H1 (cell line): ENCODE measurements at places on chromosomes 2 and 18. TPM values are rescaled to one million over a fixed set of nuclear protein-coding genes. Genes with fewer than 3 reads are reported as not detected.

DNA sequence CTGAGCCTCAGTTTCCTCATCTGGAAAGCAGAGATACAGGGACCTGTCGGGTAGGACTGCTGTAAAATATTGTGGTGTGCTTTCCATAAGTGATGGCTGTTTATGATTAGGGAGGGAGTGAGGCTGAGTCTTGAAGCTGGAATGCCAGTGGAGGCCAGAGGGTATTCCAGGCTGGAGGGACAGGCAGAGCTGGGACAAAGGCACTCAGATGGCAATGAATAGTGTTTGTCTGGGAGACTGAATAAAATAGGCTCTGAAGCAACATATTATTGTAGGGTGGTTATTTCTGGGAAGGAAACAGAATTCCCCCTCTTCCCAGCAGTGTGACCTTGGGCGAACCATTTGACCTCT lies 120.7 kb downstream of the INHBB start:
- DNase-seq, result no peak

GRCh38 chr18:58239879-58240278 lies 195.9 kb downstream of the NEDD4L start:
- DNase-seq, result no peak

- no peak for DNase-seq
Measured at GRCh38 chr2:96552315-96553175, 16.0 kb downstream of the ARID5A start.

The KCNS3 gene
- polyA plus RNA-seq, result 23.0 and 28.6 TPM in 2 replicates

The IGFBP5 gene
- 2.2 and 4.4 TPM in 2 replicates for polyA plus RNA-seq

- no peak for DNase-seq
Measured at GRCh38 chr2:175914846-175915245, 87.2 kb downstream of the LNPK start.

DNA sequence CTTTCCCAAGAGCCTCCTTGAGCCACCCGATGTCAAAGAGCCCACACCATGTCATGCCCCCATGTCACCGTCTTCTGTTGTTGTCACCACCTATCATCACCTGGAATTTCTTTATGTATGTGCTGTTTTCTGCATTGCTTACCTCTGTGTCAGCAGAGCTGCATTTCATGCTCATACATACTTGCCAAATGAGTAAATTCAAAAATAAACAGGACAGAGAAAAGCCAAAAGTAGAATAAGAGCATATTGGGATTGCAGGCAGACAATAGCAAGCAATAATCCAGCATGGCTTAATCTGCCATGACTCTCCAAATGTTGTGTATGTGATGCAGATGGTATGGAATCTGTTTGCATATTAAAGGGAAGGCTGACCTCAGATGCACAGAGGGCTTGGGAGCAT lies 15.3 kb upstream of the RGPD4 start:
- DNase-seq, result no peak

DNA sequence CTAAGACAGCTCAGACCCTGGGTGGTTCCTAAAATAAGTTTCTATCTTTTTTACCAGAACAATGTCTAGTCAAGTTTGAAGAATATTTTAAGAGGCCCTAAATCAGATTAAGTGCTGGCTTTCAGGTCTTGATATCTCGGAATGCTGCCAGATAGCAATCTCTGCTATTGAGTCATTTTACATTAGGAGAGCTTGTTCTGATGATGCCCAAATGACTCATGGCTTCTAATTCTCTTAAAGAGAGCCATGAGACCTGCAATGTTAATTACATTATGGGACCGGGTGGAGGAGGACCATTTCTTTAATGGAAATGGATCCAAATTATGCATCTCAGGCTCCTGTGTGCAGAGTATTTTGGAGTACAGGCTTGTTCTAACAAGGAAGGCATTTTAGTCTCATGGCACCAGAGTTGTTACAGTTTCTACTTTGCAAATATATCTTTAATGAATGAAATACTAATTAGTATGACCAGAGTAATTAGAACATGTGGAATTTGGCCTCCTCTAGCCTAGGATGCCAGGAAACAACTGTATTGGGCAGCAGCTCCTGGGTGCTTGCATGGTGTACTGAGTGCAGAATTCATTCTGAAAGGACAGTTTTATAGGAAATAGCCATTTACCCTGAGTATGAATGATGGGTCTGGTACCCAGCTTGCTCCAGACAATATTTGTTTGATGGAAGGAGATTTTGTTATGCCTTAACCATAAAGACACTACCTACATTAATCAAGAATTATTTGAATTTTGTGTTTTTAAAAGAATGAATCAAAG lies 94.0 kb upstream of the SULT1C3 start:
- no peak for DNase-seq

GRCh38 chr2:33107690-33108482 lies 161.1 kb downstream of the LTBP1 start:
- no peak for DNase-seq

The PTPRN gene
- polyA plus RNA-seq, result 8.2 and 17.4 TPM in 2 replicates

DNA sequence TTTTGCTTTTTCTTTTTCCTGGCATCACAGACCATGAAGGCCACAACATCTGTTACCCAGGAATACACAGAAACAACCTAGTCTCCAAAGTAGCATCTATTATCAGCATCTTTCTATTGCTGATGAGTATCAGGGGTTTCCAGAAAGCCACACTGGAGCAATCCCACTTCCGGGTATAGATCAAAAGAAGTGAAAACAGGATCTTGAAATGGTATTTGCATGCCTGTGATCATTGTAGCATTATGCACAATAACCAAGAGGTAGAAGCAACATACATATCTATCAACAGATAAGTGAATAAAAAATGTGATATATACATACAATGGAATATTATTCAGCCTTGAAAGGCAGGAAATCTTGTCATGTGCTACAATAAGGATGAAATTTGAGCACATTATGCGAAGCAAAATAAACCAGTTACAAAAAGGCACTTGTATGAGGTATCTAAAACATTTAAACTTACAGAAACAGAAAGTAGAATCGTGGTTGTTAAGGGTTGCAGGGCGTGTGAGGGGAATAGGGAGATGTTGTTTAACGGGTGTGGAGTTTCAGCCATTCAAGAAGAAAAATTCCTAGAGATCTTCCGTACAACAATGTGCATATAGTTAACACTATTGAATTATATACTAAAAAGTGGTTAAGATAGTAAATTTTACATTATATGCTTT lies 115.1 kb downstream of the KCNE4 start:
- no peak for DNase-seq

The RNF152 gene
- polyA plus RNA-seq, result 1.1 and 1.7 TPM in 2 replicates

- no peak for DNase-seq
Measured at GRCh38 chr2:64716569-64716968, 62.9 kb upstream of the SERTAD2 start.

DNA sequence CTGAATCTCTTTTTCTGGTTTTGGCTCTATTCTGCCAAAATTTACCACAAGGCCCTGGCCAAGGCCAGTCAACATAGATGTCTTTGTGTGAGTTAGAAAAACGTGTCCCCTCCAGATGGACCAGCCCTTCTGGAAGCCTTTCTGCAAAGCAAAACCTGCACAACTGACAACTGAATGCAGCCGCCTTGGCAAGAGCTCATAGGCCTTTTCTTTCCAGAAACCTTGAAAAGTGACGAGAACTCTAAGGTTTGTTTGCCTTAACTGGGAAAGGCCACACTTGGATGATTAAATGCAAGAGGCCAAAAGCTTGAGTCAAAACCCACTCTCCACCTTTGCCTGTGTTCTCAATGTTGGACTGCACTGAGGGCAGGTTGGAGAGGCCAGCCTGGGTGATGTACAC lies 103.9 kb downstream of the COLEC12 start:
- no peak for DNase-seq

DNA sequence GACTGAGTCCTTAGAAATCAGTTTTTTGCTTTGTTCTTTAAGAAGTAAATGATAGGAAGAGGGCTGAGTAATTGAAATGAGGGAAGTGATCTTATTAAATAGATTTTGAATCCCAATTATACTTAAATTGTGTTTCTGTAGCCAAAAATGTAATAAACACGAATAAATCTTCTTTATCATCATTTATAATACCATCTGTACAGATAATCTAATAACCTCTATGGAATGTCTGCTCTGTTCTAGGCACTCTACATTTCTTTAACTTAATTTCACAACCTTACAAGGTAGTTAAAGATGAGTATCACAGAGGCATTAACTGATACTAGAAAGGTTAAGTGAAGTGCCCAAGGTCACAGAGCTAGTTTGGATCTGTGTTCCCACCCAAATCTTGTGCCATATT lies 14.3 kb upstream of the SCN2A start:
- no peak for DNase-seq

- DNase-seq, result no peak
Measured at GRCh38 chr2:236210536-236210935, 42.4 kb upstream of the GBX2 start.

GRCh38 chr18:22342625-22343024 lies 75.1 kb downstream of the CTAGE1 start:
- no peak for DNase-seq

- DNase-seq, result no peak
Measured at GRCh38 chr2:24926602-24927252, 6.7 kb upstream of the ADCY3 start.

GRCh38 chr18:8264861-8265411 lies 344.3 kb upstream of the RAB12 start:
- DNase-seq, result no peak

The ALPP gene
- 0.15 and 0.20 TPM in 2 replicates for polyA plus RNA-seq

- DNase-seq, result no peak
Measured at GRCh38 chr2:96320326-96320725, 4.8 kb upstream of the ITPRIPL1 start.

DNA sequence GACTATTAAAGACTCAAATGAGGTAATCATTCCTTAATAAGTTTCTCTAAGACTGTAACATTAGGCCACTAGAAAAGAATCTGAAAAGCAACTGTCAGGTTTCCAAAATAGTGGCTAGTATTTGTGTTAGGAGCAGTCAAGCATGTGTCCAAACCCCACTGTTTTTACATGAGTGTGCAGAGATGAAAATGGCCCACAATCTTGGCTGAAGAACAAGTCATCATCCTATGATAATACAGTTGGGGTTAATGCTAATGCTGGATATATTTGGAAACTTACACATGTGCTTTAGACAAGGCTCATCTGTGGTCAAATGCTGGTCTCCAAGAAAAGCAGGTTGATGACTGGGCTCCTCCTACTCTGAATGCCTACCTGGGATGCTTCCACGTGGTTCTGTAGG lies 73.6 kb downstream of the MAIP1 start:
- no peak for DNase-seq

DNA sequence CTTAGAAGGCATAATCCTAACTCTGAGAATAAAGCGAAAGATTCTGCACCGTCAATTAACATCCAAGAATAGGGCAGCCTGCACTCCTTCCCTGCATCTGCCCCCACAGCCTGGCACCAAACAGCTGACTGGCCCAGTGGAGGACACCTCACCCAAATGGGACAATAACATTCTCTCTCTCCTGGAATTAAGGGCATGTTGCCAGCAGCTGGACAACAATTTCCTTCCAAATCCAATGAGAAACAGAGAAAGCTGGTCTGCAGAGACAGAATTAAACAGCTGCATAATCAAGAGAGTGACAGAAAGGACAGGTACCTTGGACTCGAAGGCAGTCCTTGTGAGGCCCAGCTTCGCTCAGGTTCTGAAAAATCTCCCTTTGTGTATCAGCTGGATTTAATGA lies 15.0 kb downstream of the COX7A2L start:
- DNase-seq, result no peak

The GCKR gene
- polyA plus RNA-seq, result 0.30 and 0.33 TPM in 2 replicates

- DNase-seq, result no peak
Measured at GRCh38 chr2:138335036-138335435, 166.5 kb upstream of the SPOPL start.

The SEPTIN10 gene
- polyA plus RNA-seq, result 15.3 and 23.7 TPM in 2 replicates

DNA sequence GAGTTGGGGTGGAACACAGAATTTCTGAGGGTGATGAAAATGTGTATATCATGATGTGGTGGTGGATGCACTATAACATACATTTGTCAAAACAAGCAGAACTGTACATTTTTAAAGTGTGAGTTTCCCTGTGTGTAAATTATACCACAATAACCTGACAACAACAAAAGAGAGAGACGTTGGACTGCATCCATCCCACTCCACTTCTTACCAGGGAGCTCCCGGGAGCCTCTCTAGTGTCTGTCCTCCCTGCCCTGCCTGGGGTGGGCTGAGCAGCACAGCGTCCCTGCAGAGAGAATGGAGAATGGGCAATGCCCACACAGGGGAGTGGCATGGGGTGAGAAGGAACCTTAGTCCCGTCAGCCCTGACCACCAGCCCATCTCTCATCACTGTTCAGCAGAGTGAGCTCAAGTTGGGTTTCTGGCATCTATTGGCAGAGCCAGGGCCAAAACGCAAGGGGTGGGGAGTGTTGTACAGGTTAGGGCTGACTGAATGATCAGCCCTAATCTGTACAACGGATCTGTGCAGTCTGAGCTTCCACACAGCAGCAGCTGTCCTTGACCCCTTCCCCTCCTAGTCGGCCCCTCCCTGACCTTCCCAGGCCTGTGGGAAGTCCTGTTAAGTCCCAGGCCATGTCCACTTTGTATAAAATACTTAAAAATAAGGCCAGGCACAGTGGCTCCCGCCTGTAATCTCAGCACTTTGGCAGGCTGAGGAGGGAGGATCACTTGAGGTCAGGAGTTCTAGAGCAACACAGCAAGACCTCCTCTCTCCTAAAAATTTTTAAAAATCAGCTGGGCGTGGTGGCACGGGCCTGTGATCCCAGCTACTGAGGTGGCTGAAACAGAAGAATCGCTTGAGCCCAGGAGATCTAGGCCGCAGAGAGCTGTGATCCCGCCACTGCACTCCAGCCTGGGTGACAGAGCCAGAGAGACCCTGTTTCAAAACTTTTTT lies 3.3 kb upstream of the PROC start:
- no peak for DNase-seq

DNA sequence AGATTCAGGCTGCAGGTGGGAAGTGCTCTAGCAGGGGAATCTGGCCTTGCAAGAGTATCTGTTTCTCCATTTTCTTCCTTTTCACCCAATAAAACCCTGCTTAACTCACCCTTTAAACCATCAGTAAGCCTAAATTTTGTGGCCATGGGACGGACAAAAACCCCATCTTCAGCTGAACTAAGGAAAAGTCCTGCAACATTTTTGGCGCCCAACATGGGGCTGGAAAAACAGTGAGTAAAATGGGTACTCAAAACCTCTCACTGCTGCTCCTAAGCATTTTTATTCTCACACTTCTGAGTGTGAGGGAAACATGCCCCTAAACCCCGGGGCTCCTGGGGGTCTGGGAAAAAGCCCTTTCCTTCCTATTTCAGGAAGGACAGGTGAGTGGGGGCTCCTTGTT lies 414.3 kb downstream of the ZNF804A start:
- DNase-seq, result no peak

GRCh38 chr2:61335187-61335586 lies 135.7 kb downstream of the USP34 start:
- no peak for DNase-seq
